ENCODE measurements at places on chromosomes 5 and 9. TPM values are rescaled to one million over a fixed set of nuclear protein-coding genes. Genes with fewer than 3 reads are reported as not detected.

The PCDHA9 gene
- total RNA-seq: under 0.01 TPM

The HAVCR1 gene
- not detected for total RNA-seq

The COL5A1 gene
- 1,941 TPM for total RNA-seq

The ANKRD18A gene
- total RNA-seq: not detected

The SHISAL2B gene
- total RNA-seq: not detected

The ALDOB gene
- not detected for total RNA-seq

The TRIO gene
- total RNA-seq: 191 TPM

The DMRTA1 gene
- total RNA-seq: 1.1 TPM

The IFNA2 gene
- not detected for total RNA-seq

The ACOT12 gene
- total RNA-seq: not detected

The PCDHB5 gene
- 1.8 TPM for total RNA-seq

The HSPA5 gene
- total RNA-seq: 424 TPM

The CXCL14 gene
- 0.97 TPM for total RNA-seq

The COL15A1 gene
- 49.9 TPM for total RNA-seq

The FAM78A gene
- 0.74 TPM for total RNA-seq

The PNPLA7 gene
- total RNA-seq: 0.59 TPM

The TMEM215 gene
- total RNA-seq: not detected

The MPDZ gene
- 100 TPM for total RNA-seq

The ANKRD31 gene
- total RNA-seq: 0.14 TPM

The ZNF366 gene
- 0.05 TPM for total RNA-seq

The SLC23A1 gene
- not detected for total RNA-seq

The EGR1 gene
- 2.1 TPM for total RNA-seq

The SLC36A3 gene
- not detected for total RNA-seq

The THBS4 gene
- 0.30 TPM for total RNA-seq

The AIF1L gene
- 0.30 TPM for total RNA-seq

The IRGM gene
- not detected for total RNA-seq

The TRUB2 gene
- total RNA-seq: 10.4 TPM

The GRM6 gene
- total RNA-seq: not detected

The OTP gene
- not detected for total RNA-seq

The VCP gene
- 516 TPM for total RNA-seq

The FAM13B gene
- total RNA-seq: 19.9 TPM

The KCNN2 gene
- total RNA-seq: 0.59 TPM

The FGF18 gene
- 0.05 TPM for total RNA-seq

The PCDH12 gene
- total RNA-seq: under 0.01 TPM

The LCN1 gene
- total RNA-seq: 0.59 TPM

The DNAH5 gene
- total RNA-seq: 1.1 TPM

The ITGA2 gene
- total RNA-seq: 72.5 TPM

The NEURL1B gene
- total RNA-seq: 4.4 TPM

The FOXD4L4 gene
- total RNA-seq: 0.18 TPM

The TAF1L gene
- total RNA-seq: not detected

The PBX3 gene
- total RNA-seq: 23.8 TPM

The SLC27A6 gene
- under 0.01 TPM for total RNA-seq

The SDHA gene
- 81.1 TPM for total RNA-seq

The EQTN gene
- not detected for total RNA-seq

The HDAC3 gene
- total RNA-seq: 44.2 TPM

The ROPN1L gene
- total RNA-seq: 0.14 TPM

The ARHGEF28 gene
- 8.1 TPM for total RNA-seq

The HTR4 gene
- not detected for total RNA-seq

The DRD1 gene
- not detected for total RNA-seq

The SLC36A2 gene
- not detected for total RNA-seq

The CCNI2 gene
- not detected for total RNA-seq
